ENCODE measurements at places on chromosomes 12 and 14. TPM values are rescaled to one million over a fixed set of nuclear protein-coding genes. Genes with fewer than 3 reads are reported as not detected.
A peak's percentile ranks its signal among the peaks of the same experiment; 100 is the strongest.

Gene SMCO2
- total RNA-seq = not detected

Gene OR10G3
- total RNA-seq = not detected

Gene ANKRD33
- total RNA-seq = not detected

Gene CMTM5
- 3.1 TPM for total RNA-seq

Gene GZMH
- total RNA-seq = not detected

Gene PROX2
- total RNA-seq = not detected

Gene ESRRB
- 0.77 TPM for total RNA-seq

Gene TMPRSS12
- total RNA-seq = not detected

Gene ING4
- total RNA-seq = 37.9 TPM

- peak; percentile 57 for DNase-seq
Measured at GRCh38 chr12:6465467-6466183, 4.9 kb downstream of the VAMP1 start.

DNA sequence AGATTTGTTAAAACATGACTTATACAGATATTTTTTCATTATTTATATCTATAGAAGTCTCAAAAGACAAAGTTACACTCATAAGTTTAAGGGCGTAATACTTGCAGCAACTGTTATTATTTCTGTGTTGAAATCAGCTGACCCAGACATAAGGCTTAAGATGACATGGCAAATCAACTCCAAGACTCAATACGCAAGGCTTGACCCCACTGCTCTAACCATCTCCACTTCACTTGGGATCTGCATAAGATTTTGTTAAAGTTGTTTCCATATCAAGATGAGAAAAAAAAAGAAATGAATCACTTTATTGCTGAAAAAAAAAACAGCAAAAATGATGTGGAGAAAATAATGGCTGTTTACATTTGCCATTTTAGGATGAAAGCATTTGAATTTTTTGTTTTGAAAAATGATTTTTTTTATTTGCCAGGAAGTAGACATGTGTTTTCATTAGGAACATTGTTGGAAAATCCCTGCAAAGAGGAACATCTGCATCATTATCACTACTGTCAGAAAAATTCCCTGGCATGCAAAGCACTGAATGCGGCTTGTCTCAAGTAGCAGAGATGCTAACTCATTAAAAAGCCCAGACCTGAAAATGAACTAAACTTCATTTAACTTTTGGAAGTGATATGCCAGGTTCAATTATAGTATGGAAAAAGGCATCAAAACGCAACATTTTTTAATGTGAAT, 73.5 kb downstream of the LIN7A start:
- no peak for DNase-seq

GRCh38 chr14:79581912-79582576, 629.3 kb downstream of the DIO2 start:
- DNase-seq = no peak

GRCh38 chr12:53200458-53201176, 6.4 kb downstream of the ITGB7 start:
- no peak for DNase-seq

All from neural crest cell (in vitro differentiated cells).